Natural killer cell treated with Interleukin-12 subunit alpha and Interleukin-12 subunit beta and Interleukin-15 and Interleukin-18, amount 100 ng/mL, for 72 hours (primary cell): ENCODE measurements at places on chromosomes 6 and 20. TPM values are rescaled to one million over a fixed set of nuclear protein-coding genes. Genes with fewer than 3 reads are reported as not detected.
A peak's percentile ranks its signal among the peaks of the same experiment; 100 is the strongest.

The SRC gene
- 8.6 TPM for total RNA-seq

The RAET1E gene
- total RNA-seq, result not detected

The RBM24 gene
- not detected for total RNA-seq

The ULBP3 gene
- 0.45 TPM for total RNA-seq

The SERPINB6 gene
- 170 TPM for total RNA-seq

The SLC22A7 gene
- not detected for total RNA-seq

- peak; percentile 81 for DNase-seq
Measured at GRCh38 chr20:51800060-51800871, 2.1 kb downstream of the SALL4 start.

GRCh38 chr20:54214566-54214965 is 6.7 kb downstream of the PFDN4 start:
- no peak for DNase-seq

DNA sequence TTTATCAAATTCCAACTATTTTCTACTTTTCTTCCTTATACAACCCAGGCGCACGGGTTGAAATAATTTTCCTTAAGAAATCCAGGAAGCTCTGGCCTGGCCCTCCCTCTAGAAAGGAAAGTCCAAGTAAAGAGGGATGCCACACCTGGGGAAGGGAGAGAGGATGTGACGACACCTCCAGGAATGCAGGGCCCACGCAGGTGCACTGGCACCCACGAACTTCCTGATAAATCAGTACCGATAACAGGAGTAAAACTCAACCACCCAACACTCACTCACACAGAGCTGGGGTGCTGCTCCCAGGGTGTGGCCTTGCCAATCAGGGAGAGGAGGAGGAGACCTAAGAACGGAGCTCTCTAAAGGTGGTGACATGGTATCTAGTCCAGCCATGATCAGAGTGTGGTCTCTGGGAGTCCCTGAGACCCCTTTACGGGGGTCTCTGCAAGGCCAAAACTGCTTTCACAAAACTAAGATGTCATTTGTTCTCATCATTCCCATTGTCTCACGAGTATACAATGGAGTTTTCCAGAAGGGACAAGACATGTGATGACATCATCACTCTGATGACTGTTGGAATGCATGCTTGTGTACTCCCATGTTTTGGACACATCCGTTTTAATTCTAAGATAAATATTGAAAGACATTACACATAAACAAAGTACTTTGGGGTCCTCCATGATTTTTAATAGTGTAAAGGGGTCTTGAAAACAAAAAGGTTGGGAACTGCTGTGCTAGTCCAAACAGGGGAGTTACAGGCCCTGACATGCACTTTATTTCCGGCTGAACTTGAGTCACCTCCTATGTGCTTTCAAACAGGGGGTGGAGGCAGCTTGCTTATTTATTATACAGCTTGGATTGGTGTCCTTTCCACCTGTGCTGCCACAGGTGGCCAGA is 2.2 kb upstream of the PARD6B start:
- DNase-seq, result no peak

GRCh38 chr6:154864066-154864430 is 130.8 kb downstream of the SCAF8 start:
- DNase-seq, result no peak

- DNase-seq, result no peak
Measured at GRCh38 chr6:35547676-35548075, 35.0 kb upstream of the TULP1 start.

DNA sequence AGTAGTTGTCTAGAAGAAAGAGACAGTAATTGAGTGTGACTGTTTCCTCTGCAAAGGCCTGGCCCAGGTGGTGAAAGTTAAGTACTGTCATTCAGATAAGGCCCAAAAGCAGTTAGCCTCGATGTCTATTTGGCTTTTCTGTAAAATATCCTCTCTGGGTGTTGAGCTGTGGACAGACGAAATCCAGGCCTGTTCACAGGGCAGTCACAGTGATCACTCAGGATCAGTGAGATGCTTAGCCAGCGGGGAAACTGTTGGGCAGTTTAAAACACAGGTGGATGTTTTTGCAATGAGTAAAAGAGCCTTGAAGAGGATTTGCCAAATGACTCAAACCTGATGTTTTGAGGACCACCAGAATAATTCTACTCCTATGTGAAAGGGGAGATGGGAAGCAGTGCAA is 22.0 kb upstream of the PRDM1 start:
- no peak for DNase-seq
